ENCODE measurements at places on chromosomes 1 and 21.

DNA sequence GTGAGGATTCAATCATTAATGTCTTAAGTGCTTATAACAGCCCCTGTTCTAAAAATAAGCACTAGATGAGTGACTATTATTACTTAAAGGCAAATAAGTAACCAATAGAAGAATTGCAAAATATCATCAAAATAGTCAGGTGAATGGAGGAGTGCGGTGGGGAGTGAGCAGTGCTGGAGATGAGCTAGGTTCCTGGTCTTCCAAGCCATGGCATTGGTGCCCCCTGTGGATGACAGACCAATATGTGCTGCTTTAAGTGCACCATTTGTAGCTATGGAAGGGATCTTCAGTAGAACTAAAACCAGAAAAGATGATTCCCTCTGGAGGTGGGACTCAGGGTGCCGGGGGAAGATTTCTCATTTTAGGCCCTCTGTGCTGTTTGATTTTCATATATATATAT is 46.1 kb upstream of the SLC30A1 start:
- DNase-seq: no peak

DNA sequence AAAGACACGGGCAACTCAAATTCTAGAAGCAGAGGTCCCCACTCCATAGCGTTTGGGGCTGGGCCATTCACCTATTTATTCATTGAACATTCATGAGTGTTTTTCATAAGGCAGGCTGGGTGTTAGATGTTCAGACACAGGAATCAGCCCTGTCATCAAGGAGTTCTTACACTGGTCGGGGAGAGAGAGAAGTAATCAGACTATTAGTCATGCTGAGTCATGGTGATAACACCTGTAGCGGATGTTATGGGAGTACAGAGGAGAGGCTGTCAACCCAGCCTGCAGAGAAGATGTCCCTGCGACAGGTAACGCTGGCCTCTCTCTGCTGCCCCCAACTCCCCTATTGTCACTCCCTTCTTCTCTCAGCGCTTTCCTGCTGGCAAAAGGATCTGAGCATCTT is 17.2 kb downstream of the LY9 start:
- no peak for DNase-seq

- no peak for DNase-seq
Observed at GRCh38 chr1:154864189-154864975, 5.7 kb downstream of the KCNN3 start.

GRCh38 chr21:41900401-41900800 is 21.3 kb upstream of the PRDM15 start:
- no peak for DNase-seq

DNA sequence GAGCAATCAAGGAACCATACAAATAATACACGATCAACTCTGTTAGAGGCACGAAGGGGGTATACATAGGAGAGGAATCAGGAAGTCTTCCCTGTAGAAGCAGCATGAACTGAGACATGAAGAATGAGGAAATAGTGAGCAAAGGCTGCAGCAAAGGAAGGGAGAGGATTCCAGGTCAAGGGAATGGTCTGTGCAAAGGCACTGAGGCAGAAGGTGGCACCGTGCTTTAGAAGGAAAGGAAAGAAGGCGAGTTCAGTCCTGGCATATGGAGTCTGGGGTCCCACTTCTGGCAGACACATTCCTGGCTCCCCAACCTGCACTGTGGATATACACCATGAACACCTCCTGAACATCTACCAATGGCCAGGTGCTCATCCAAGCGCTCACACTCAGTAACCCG is 56.1 kb downstream of the GLIS1 start:
- DNase-seq: no peak

GRCh38 chr1:67193704-67194103 is 27.4 kb downstream of the IL23R start:
- DNase-seq: no peak

GRCh38 chr1:163083690-163084089 is 14.5 kb downstream of the RGS4 start:
- no peak for DNase-seq

All from epithelial cell of proximal tubule (primary cell).